NCI-H345 (cell line): ENCODE measurements at places on chromosomes 5 and 9.

- no peak for DNase-seq
Observed at GRCh38 chr5:136724161-136724560, 358.8 kb upstream of the TRPC7 start.

DNA sequence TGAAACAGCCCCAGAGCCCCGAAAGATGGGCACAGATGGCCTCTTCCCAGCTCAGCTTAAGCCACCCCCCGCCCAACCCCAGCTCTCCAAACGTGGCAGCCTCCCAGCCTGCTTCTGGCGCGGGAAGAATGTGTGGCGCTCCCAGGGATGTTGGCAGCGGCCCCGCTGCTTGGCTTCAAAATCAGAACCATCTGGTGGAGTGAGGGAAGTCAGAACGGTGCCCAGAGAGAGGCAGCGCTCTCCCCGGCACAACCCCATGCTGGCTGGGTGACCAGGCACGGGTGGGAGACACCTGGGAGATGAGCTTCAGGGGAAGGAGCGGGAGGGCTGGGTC, 72.7 kb upstream of the ORM1 start:
- DNase-seq: no peak

- DNase-seq: no peak
Observed at GRCh38 chr9:70285981-70286598, 27.3 kb downstream of the SMC5 start.

- no peak for DNase-seq
Observed at GRCh38 chr5:96008487-96008886, 46.8 kb upstream of the ELL2 start.

GRCh38 chr5:100697970-100698369, 162.8 kb downstream of the FAM174A start:
- DNase-seq: no peak

DNA sequence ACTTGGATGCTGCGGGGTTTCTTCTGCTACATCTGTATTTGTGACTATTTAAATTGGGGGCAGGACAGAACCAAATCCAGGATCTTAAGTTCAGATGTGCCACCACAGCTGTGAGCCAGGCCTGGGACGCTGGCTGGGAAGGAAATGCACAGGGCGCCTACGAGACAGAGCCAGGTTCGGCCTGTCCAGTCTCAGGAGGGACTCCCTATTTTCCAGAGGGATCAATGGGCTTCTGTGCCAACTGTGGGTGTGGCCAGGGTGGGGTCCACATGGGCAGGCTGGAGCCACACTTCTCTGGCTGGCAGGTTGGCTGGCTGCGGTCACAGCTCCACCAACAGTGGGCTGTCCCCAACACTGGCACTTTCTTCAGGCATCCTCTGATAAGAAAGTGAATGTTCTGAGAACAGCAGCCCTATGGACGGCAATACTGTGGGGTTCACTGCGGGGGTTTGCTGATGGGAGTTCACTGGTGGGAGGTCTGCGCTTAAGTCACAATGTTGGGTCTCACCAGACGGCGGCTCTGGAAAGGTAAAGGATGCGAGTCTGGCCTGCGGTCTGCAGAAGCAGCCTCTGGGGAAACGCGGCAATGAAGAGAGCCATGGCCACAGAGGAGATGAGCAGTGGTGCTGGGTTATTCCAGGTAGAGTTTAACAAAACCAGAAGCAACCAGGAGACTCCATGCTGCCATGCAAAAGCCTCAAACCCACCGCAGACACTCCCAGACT, 78.1 kb downstream of the DAP start:
- no peak for DNase-seq

DNA sequence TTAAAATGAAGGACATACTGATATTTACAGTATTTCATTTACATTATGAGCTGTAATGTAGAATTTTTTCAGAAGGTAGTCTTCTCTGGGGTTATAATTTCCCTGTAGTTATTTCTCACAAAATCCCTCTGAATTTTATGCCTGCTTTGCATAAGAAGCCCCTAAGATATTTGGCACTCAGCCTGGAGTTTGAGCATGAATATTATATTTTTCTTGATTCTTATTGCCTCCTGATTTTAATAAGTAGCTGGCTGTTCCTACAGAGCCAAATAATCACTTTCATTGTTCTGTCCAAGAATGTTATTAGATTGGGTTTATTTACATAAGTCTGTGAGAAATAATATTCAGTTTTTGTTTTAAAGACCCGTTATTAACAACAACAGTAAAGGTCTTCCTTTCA, 195.0 kb downstream of the FER start:
- no peak for DNase-seq

- DNase-seq: no peak
Observed at GRCh38 chr5:42840269-42840668, 28.6 kb upstream of the SELENOP start.

DNA sequence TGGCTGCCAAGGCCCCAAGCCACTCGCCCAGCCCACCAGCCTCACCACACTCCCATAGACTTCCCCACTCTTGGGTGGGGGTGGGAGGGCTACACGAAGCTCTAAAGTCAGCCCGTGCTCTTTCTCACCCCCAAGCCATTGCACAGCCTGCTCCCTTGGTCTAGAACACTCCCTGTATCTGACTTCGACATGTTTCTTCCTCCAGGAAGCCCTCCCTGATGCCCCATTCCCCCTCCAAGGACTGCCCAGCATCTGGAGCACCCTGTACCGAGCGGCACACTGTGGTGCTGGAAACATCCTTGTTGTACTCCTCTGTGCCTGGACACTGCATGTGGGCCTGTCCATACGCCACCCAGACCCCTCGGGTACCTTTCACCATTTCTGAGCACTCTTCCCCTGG, 49.4 kb upstream of the KCNMB1 start:
- DNase-seq: no peak

GRCh38 chr9:70472268-70473249, 58.1 kb upstream of the KLF9 start:
- DNase-seq: no peak

GRCh38 chr5:139677736-139678613, 29.8 kb downstream of the CXXC5 start:
- DNase-seq: no peak

- DNase-seq: no peak
Observed at GRCh38 chr5:72138943-72139521, 31.8 kb downstream of the MAP1B start.

- DNase-seq: no peak
Observed at GRCh38 chr9:35313916-35314315, 152.1 kb downstream of the UNC13B start.

GRCh38 chr9:76803083-76803482, 38.8 kb downstream of the PCA3 start:
- DNase-seq: no peak

GRCh38 chr5:169442403-169442874, 141.1 kb upstream of the SPDL1 start:
- no peak for DNase-seq

DNA sequence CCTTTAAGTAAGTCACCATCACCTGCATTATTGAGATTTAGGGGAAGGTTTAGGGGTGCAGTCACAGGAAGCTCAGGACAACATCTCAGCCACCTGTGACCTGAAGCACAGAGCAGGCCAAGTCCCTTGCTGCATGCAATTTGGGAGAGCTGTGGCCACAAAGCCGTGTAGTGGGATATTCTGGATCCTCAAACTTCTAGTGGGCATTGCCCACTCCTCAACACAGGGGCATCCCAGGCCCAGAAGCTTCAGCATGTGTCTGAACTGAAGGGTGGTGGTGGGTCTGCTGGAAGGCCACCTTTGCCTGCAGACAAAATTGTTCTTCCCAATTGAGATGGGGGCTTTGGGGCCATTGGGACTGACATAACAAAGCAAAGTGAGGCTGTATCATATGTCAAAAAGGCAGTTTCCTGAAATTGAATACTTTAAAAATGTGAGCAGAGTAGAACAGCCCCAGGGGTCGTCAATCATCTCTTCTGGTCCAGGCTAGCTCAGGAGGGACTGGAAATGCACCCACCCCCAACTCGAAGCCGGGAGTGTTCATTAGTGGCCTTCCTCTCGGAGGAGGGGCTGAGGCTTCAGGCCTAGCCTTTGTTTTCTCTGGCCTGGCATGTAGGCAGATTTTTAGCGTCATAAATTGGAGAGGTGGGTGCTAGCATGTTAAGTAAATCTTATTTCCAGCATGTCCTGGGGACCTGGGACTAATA, 2.8 kb upstream of the GADD45G start:
- DNase-seq: no peak

DNA sequence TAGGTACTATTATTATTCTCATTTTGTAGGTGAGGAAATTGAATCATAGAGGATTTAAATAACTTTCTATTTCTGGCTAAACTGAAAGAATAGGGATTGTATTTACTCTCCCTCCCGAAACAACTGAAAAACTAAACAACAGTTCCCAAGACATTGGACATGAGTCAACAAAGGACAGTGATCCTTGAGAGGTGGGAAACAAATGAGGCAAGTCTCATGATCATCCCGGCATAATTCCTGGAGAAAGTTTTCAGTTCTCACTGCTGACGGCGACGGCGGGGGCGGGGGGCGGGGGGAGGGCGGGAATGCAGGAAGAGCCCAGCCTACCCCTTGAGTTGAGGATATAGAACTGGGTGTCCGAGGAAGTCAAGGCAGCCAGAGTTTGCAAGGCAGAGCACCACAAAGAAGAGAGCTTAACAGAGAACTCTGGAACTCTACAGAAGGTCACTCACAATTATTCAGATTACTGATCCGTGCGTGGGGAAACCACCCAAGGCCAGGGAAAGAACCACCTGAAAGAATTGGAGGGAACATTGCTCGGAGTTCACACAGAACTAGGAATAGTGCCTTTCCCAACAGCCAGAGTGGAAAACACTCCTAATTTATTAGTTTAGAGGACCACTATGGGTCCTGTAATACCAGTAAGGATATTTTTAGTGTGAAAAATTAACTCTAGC, 27.4 kb upstream of the WHRN start:
- no peak for DNase-seq

DNA sequence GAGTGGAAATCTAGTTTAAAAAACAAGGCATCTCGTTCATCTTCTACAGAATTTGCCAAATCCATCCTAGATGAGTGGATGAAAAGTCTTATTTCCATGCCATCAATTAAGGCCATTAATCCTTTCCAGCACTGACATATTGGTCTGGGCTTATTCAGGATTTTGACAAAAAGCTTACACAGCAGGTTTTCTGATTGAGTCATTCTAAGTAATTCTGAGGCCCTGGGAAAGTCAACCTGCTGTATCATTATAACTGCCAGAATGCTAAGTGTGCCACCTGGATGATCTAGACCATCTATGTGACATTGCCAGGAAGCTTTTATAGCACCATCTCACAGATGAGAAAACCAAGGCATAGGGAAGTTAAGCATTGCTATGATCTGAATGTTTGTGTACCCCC, 132.1 kb upstream of the MAP3K1 start:
- DNase-seq: no peak
